ENCODE measurements at places on chromosomes 7 and 10.

- peak; percentile 68 for DNase-seq
Observed at GRCh38 chr7:141072548-141073172, 1.2 kb upstream of the TMEM178B start.

- no peak for DNase-seq
Observed at GRCh38 chr7:87918740-87919139, 15.3 kb upstream of the ADAM22 start.

DNA sequence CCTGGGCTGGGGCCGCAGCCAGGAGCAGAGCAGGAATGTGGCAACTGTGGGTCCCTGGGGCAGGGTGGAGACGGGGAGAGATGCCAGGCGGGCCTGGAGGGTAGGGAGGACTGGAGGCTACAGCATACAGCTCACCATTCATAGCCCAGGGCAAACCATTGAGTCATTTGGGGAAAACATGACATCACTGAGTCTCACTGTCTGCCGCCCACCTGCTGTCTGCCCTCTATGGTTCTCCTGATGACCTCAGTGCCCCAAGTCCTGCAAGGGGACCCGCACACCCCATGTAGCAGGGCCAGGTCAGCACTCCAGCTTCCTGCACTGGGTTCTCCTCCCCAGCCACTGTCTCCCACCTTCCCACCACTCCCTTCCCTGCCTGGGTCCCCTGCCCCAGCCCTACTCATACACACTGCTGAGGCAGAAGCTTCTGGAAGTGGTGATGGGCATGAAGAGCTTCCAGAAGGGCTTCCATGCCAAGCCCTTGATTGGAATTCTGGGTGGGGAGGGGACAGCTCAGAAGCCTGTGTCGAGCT is 10.4 kb downstream of the CHST3 start:
- DNase-seq: peak; percentile 68

GRCh38 chr10:21167288-21168010 is 270.3 kb upstream of the NEBL start:
- no peak for DNase-seq

DNA sequence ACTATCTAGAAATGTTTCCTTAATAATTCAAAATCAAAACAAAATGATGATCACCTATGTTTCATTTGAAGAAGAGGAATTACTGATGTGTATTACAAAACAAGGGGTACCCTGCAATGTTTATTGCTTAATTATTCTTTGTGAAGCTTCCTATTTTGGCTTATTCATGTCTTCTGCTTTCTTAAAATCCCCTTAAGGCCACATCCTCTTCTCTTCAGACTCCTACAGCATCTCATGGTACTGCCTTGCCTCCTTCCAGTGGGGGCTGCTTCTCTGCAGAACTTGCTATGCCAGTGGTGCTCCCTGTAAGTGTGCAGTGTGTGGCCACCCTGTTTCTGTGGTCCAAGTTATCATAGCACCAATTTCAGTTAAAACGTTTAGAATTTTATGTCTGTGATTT is 35.0 kb downstream of the CCDC146 start:
- no peak for DNase-seq

DNA sequence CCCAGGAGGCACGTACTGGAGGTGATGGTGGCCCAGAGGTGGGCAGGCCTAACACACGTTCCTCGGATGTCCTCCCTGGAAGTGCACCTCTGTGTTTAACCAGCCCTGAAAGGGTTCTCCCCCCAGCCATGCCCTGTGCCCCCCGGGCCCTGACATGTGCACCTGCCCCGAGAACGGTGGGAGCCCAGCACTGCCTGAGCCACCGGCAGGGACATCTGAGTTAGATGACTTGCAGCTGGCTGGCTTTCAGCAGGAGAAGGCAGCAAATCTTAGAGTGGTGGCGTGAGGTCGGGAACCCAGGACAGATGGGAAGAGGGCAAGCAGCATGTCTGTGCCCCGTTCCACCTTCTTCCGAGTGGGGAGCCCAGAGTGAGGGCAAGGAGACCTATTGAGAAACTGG is 291.8 kb downstream of the TCERG1L start:
- no peak for DNase-seq

DNA sequence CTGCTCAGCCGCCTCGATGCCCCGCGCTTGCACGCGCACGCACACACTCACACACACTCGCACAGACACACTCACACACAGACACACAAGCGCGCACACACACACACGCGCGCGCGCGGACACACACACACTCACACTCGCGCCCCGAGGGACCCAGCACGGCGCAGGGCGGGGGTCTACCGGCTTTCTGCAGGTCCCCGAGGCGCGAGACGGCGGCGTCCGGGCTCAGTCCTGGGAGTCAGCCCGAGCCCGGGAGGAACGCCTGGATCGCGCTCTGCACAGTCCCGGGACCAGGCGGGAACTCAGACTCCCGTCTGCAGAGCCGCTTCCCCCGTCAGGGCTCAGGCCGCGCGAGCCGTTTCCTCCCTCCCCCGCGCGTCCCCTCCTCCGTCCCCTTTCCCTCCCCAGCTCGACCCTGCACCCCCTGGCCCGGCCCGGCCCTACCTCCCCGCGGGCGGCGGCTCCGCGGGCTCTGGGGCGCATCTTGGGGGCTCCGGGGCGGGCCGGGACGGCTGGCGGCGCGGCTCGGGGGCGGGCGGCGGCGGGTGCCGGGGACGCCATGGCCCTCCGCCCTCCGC is 464 bp downstream of the DENND2A start:
- peak; percentile 60 for DNase-seq

GRCh38 chr10:52391927-52392602 is 78.0 kb downstream of the DKK1 start:
- DNase-seq: no peak

GRCh38 chr7:65509368-65510186 is 135.9 kb downstream of the ZNF92 start:
- no peak for DNase-seq
